ENCODE measurements at places on chromosomes 2 and 18. TPM values are rescaled to one million over a fixed set of nuclear protein-coding genes. Genes with fewer than 3 reads are reported as not detected.

The PRPF40A gene
- total RNA-seq, result 188 TPM

The ZNG1B gene
- total RNA-seq, result 18.3 TPM

The CENPA gene
- 5.2 TPM for total RNA-seq

The NEU4 gene
- total RNA-seq, result not detected

The C2orf80 gene
- total RNA-seq, result not detected

The SLC4A3 gene
- 0.10 TPM for total RNA-seq

The LIMS3 gene
- 34.9 TPM for total RNA-seq

The ATP6V1B1 gene
- not detected for total RNA-seq
